Fibroblast of skin of right quadriceps (primary cell): ENCODE measurements at places on chromosomes 16 and 17.

DNA sequence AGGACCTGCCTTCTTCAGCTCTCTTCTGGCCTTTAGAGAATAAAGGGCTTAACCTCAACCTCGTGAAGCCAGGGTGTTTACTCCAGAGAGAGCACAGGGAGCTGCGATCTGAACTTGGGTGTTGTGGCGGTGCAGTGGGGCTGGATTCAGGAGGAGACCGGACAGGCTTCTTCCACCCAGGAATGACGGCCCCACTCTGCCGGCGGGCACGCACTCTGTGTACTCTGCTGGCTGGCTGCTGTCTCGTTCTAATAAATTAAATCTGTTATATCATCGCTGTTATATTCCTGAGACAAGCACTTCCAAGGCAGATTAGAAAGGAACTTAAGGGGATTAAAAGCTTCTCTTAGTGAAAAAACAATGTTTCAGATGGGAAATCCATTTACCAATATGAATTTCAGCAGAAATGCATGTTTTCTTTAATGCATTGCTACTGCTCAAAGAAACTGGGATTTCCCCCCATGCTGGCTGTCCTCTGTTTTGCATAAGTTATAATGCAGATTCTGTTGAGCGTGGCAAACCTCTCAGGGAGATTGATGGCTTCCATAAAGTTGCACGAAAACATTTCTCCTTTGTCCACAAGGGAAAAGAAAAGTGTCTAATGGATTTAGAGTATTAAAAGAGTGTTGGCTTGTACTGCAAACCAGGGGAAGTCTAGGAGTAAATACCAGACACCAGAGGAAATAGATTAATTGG, 168.6 kb upstream of the IRX3 start:
- no peak for DNase-seq

GRCh38 chr16:79171931-79172705, 428.4 kb downstream of the MAF start:
- no peak for DNase-seq

DNA sequence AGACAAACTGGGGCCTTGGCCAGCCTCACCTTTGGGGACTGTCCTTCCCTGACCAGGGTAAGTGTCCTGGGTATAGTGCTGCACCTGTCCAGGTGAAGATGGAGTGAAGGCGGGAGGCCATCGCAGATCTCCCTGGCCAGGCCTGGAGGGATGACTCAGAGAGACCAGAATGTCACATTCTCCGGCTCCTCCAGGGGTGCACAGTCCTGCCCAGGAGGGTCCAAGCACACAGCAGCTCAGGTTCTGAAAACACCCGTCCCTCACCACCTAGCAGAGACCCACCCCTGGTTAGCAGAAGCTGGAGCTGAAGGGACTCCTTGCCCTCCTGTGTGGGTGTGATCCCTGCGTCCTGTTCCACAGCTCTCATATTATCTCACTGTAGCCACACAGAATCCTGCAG, 21.9 kb downstream of the FA2H start:
- DNase-seq = no peak

- no peak for DNase-seq
Measured at GRCh38 chr17:16272111-16272840, 55.3 kb downstream of the PIGL start.

GRCh38 chr17:72590882-72591281, 470.1 kb downstream of the SOX9 start:
- no peak for DNase-seq

GRCh38 chr16:14634389-14634725, 1.6 kb downstream of the BFAR start:
- no peak for DNase-seq

DNA sequence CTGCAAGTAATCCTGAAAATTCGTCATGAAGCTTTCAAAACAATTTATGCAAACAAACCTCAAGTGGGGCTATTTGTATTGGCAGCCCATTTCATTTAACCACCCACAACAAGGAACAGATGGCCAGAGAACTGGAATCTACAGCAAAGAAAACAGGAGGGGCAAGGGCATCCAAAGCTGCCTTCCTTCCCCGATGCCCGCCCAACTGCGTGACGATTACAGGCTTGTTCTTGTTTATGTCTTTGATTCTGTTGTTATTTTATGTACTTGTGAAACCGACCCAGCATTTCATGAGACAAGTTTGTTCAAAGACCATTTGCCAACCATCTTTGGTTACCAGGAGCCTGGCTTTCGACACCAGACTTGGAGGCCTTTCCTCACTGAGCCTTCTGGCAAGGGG, 59.1 kb upstream of the IRX6 start:
- no peak for DNase-seq

- no peak for DNase-seq
Measured at GRCh38 chr16:63453261-63453660, 1417.0 kb upstream of the CDH8 start.

DNA sequence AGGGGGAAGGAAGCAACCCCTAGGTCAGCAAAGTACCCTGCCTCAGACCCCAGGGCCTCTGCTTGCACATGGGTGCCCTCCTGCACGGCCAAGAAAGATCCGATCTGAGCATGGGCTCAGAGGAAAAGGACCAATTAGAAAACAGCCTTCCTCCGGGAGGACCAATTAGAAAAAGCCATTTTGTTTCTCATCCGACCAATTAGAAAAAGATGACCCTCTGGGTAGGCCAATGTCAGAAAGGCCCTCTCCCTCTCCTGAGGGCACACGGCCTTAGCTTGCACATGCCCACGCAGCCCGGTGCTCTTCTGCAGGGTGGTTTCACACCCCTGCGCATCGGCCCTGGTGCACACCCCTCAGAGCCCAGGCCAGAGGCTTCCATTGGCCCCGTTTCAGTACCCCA, 5.1 kb upstream of the CISD3 start:
- no peak for DNase-seq
